ENCODE measurements at places on chromosomes 5 and 9.

DNA sequence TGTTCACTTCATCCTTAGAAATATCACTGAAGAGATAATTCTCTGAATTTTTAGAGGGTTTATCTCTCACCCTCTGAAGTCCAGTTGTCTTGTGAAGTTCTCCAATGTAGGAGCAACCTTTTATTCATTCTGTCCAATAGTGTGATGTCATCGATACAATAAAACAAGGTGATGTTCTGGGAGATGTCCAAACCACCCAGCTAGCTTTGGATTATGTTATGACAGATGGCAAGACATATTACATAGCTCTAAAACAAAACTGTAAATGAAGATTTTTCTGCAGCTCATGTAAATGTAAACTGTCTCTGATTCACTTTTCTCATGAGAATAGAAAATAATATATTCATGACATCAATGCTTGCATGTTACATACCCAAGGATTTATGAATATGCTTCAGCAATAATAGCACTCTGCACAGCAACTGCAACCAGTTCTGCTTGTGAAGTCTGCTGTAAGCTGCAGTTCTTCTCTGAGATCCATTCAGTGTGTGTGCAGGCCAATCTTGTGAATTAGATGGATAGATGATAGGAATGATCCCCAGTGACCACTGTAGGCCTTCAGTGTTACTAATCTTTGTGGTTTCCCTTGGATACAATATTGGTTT lies 172.6 kb upstream of the CDH12 start:
- DNase-seq = no peak

DNA sequence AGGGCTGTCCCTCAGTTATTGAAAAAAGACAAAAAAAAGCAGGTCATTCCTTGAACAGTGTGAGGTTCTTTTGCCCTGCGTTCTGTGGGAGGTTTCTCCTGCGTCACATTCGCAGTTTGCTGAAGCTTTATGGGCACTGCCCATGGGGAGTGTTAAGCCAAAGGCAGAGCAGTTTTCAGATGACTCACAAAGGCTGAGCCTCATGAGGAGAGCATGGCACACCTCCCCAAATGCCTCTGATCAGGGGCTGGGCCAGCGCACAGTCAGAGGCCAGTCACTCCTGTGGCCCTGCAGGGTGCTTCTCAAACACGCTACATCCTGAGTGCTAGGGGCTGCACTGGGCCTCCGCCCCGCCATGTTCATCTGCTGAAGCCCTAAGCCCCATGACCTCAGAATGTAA lies 38.4 kb downstream of the IRX1 start:
- no peak for DNase-seq

GRCh38 chr5:52181403-52181802 lies 606.3 kb upstream of the ITGA1 start:
- DNase-seq = no peak

- no peak for DNase-seq
Observed at GRCh38 chr9:72565535-72565934, 44.1 kb downstream of the TMC1 start.

DNA sequence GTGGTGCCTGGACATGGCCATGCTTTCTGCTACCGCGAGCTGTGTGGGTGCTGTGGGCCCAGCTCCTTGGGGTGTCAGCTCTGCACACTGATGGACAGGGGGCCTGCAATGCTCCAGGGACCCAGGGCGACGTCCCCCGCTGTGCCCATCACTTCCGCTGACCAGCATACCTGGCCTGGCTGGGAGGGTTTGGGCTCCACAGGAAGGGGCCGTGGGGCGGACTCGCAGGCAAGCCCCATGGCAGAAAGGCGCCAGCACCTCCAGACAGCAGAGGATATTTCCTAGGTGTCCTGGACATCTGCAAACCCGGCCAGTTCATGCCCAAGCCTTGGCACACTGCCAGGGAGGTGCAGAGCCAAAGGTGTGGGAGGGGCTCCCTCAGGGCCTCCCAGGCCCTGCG lies 295.8 kb upstream of the IRX4 start:
- DNase-seq = no peak

DNA sequence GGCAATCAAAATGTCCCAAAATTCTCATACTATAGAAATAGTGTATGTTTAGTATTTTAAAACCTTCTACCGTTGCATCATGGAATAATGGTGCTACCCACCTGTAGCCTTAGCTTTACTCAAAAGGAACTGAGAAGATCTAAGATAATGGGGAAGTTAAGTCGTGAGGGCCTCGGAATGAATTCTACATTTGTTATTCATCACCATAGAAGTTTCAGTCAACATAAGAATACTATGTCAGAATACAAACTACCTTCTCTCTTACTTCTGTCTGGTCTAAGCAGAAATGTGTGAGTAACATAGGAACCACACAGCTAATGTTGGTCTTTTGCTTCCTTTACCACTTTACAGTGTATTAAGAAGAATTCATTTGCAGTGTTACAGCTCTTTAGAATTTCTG lies 43.2 kb downstream of the RFK start:
- no peak for DNase-seq

Measured in SIG-M5 (cell line).